Tongue (tissue), 3 donors: ENCODE measurements at places on chromosomes 5 and 9.

DNA sequence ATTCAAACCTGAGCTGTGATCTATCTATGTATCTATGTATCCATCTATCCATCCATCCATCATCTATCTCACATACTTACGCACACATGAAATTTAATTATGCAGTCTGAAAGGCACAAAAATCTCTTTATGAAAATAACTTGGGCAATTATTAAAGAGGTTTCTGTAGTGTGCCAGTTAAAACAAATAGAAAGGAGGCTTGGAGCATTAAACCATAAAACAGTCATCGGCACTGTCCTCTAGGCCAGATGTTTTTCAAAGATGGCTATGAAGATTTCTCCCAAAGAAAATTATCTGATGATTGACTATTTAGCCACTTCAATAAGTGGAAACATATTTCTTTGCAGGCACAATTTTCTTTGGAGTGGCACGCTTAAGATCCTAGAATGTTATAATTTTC is 392.5 kb upstream of the RPS23 start:
- no peak for DNase-seq

DNA sequence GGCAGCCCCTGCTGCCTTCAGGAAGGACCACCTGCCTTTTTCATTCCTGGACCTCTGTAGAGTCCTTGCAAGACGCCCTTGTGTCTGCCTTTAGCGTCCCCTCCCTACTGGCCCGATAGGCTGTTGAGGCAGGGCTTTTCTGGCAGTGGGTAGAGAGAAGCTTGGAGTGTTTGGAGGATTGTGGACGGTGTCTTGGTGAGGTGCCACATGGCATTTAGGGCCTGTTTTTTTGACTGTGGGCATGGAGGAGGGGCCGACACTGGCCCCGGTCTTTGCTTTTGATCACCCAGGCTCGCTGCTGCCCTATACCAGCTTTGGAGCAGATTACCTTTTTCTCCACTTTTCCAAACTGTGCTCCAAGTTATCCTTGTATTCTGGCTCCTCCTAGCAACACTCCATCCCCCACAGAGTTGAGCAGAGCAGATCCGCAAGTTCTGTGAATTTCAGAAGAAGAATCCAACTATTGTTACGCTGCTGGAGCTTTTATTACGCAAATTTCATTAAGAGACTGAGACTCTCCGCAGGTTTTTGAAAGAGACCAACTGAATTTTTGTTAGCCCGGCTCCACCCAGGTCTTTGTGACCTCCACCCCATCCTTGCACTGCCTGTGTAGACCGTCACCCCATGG is 34.8 kb upstream of the PRDM12 start:
- no peak for DNase-seq

DNA sequence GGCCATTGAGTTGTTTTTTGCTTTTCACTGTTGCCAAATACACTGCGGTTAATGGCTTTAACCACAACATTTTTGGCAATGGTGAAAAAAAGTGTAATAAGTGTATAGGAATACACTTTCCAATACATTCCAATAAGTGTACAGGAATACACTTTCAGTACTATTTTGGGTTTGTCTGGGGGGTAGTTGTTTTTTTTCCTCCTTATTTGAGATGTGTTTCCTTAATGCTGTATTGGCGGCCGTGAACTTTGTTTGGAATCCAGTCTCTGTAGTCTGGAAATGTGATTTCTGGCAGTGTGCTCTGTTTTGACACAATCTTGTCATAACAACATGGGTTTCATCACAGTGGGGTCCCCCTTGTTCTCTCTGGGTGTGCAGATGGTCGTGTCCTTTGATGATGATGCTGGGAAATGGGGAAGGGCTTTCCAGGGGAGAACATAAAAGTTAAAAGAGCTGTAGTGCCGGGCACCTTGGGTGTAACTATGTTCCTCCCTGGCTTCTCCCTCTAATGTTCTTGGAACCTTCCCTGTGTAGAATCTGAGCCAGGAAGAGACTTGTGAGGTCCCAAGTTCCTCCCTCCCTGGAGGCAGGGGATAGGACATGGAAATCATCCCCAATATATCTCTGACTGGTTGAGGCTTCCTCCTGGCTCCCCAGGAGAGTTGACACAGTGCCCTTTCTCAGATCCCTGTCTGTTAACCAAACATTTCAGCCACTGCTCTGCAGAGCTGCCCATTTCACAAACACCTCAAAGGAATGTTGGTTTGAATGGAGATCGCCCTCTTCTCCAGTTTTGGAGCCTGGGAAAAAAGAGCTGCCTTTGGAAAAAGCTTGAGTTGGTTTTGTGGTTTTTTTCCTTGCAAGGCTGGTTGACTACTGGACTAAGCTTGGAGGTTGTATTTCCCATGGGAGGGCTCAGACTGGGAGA is 44.8 kb downstream of the RCL1 start:
- no peak for DNase-seq

DNA sequence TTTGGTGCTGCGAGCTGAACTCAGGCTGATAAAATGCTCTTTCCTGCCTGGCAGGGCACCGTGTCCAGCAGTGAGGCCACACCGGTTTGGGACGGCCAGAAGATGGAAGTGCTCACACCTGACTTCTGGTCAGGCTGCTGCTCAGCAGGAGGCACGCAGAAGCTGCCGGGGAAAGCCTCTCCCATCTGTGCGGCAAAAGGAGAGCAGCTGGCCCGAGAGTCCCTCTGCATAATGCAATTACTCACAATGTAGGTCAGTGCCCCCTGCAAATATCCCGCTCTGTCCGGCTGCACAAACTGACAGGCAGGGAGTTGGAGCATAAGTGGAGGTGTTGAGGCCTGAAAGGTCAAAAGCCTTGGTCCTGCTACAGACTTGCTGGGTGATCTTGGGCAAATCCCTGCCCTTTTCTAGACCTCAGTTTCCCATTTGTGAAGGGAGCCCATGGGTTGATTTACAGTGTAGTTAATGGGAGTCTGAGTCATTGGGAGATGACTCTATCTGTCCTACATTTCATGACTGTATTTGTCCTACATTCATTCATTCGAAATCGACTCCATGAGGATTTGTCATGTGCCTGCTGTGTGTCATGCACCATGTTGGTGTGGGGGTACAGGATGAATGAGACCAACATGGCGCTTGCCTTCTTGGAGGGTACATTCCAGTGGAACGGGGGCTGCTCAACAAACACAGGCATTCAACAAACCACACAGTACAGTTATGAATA is 61.8 kb upstream of the TBC1D2 start:
- DNase-seq, result no peak

GRCh38 chr5:64977779-64978178 is 209.0 kb downstream of the CWC27 start:
- no peak for DNase-seq

DNA sequence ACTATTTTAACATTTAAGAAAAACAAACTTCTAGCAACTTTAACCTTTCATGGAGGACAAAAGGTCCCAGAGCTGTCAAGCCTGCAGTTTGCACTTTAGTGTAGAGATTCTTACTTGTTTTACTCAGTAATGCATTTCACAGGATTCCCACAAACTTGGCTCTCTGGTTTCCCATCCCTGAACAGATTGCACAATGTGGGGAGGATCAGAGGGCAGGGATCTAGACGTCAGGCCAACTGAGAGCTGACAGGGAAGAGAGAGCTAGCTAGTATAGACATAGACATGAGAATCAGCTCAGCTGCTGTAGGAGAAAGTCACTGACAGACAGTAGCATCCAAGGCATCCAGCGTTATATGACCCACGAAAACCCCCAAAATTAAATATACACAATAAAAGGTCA is 20.9 kb upstream of the BNIP1 start:
- no peak for DNase-seq

DNA sequence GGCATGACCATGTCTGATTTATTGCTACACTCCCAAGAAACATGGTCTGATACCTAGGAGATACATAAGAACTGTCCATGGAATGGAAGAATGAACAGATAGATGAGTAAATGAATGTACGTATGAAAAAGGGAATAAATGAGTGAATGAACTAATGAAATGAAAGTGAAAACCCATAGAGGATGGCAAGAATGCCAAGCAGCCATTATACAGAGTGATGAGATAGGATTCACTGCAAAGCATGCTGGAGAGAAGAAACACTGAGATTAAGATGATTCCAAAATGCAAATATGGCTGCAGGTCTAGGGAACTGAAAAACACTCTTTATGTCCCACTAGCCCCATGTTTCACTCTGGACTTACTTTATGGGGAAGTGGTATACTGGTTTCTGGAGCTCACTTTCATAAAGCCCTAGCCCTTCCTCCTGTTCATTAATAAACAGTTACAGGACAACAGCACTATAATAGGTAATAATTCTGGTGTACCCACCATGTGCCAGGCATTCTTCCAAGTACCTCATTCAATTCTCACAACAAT is 170.3 kb upstream of the RAD23B start:
- DNase-seq, result no peak

DNA sequence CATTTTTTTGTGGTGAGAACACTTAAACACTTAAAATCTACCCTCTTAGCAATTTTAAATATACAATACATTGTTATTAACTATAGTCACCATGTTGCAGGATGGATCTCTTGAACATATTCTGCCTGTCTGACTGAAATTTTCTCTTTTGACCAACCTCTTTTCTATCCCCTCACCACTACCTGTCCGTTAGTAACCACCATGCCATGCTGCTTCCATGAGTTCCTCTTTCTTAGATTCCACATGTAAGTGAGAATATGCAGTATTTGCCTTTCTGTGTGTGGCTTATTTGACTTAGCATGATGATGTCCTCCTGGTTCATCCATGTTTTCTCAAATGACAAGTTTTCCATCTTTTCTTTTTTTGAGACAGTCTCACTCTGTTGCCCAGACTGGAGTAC is 48.5 kb upstream of the NAA35 start:
- no peak for DNase-seq

- DNase-seq, result no peak
Measured at GRCh38 chr9:113375057-113376023, 1.4 kb downstream of the HDHD3 start.

GRCh38 chr5:180668835-180669596 is 19.6 kb upstream of the FLT4 start:
- no peak for DNase-seq

DNA sequence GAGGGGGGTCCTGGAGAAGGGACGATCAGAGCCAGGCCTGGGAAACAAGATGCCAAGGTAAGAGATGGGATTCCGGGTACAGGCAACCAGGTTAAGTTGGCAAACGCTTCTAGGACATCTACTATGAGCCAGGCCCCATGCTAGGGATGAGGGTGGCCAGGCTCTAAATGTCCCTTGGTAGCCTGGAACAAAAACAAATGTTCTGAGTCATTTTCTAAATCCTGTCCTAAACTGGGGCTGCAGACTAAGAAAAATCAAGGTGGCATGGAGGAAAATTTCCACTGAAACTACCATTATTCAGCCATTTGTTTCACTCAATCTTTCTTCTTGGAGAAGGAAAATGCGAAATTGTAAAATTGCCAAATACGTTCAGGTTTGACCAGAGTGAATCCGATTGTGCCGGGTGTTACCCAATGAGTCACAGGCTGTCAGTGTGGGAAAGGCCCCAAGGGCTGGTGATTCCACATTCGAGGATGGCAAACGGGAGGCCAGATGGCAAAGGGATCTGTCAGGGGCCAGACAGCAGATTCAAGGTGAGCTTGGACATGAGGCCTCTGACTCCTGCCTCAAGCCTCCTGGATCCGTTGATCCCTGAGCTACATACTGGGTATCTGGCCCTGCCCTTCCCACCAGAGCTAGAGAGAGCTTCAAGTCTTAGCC is 57.6 kb downstream of the PAX5 start:
- DNase-seq, result no peak

DNA sequence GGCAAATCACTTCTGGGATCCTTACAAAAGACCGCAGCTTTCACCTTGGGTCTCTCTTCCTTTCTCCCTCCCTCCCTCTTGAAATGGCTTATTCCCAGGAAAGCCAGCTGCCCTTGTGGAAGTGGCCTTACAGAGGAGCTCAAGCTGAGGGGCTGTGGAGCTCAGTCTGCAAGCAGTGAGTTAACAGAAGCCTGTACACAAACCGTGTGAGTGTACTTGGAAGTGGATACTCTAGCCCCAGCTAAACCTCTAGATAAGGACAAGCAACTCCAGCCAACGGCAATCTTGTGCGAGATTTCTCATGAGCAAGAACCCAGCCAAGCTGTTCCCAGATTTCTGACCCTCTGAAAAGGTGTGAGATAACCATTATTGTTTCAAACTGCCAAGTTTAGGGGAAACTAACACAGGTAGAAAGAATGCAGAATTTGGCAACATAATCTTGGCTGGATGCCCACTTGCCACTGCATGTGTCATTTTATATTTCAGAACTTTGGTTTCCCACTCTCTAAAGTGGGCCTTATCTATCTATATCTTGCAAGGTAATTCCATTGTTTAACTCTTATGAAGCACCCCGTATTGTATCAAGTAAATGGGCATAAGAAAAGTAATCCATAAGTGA is 85.6 kb downstream of the CDH18 start:
- no peak for DNase-seq

DNA sequence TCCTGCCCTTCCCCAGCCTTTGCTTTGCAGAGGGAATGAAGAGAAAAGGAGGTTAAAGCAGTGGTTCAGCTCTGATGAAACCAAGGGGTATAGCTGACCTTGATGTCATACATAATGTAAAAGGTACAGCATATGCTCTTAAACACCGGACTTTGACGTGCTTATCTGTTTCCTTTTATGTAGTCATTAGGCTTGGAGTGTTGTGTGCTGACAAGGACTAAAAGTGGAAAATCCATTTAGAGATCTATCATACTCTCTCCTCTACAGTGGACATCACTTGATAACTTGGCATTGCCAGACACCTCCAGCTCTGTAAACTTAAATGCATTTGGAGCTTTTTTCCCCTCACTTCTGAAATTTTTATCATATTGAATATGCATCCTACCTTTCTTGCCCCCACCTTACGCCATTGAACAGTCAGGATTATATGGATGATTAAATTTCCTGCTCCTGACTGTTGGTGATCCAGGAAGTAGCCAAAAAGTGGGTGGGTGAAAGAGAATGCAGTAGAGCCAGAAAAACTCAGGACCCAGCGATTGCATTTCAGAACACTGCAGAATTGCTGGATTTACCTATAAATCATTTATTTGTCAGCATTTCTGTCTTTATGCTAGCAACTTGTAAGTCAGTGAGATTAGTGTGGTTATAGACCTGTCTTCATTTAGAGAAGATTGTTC is 4.1 kb downstream of the TNFAIP8 start:
- DNase-seq, result no peak

GRCh38 chr5:92884469-92884868 is 696.5 kb downstream of the NR2F1-AS1 start:
- no peak for DNase-seq

GRCh38 chr5:132115375-132115774 is 41.8 kb downstream of the CSF2 start:
- no peak for DNase-seq

DNA sequence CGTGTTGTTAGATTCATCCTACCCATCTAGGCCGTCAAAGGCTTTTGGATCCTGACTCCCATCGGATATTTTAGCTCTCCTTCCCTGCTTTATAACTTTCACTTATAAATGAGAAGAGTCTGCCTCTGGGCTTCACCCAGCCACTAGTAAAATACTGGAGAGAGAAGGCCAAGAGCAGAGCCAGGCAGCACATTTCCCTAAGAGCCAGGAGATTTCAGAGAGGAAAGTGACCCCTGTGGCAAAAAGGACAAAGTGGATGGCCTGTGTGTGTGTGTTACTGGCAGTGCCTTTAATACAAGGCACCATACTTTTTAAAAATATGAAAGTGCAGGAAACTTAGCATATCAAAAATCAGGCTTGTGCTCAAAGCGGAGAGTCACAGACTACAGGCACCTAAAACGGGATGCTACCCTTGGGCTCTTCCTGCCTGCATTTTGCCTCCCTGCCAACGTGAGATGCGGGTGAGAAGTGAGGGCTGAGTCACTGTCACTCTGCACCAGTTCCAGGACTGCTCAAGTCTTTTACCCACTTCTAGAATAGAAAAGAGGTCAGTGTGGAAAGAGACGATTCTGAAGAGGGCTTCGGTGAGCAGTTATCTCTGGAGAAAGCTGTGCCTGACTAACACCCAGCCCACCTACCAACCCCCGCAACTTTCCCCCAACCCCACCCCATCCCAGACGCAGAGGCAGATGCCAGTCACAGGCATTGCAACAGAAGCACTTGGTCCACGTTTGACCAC is 15.9 kb downstream of the NFIL3 start:
- DNase-seq, result no peak
